ENCODE measurements at places on chromosomes 12 and 14.

DNA sequence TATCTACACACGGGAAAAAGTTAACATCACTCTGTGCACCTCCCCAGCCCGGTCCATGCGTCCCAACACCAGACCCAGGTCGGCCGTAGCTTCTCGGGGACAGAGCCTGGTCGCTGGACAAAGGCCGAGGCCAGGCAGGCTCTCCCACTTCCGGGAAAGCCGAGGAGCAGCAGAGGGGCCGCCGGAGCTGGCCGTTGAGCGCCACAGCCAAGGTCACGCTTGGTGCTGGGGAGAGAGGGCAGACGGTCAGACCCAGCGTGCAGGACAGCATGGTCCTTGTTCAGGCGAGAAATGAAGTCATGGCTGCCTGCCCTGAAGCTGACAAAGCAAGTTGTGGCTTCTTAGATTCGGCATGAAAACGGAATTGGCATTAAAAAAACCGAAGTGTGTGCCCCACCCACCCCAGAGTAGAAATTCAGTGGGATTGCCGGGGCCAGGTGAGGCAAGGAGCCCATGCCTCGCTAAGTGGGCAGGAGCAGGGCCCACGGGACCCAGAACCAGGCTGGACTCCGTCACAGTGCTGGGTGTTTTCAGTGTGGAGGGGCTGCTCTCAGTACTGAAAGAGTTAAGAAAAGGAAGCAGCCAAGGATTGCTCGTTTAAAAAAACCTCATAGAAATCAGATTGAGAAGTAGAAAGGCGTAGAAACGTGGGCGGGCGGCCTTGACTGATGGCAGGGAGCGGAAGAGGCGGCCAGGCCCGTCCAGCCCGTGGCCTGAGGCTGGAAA, 4.3 kb downstream of the ARL6IP4 start:
- no peak for DNase-seq

GRCh38 chr12:58233886-58234285, 292.5 kb downstream of the ATP23 start:
- DNase-seq: no peak

DNA sequence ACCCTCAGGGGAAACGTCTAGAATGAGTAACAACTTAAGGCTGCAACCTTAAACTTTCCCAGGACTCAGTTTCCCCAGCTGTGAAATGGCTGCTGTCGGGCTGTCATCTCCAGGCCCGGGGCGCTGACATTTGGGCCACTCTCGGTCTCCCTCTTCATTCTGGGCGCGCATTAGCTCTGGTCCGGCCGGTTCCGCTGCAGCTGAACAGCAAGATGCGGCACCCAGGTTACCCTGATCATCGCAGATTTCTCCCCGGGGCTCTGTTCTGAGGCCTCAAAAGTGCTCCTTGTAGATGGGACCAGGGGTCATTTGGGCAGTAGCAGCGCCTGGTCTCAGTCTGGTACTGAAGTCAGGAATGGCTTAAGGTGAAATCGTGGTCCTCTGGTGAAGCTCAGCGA, 890 bp upstream of the BCL7A start:
- DNase-seq: no peak

- DNase-seq: no peak
These were observed 28.4 kb downstream of the GSG1 start for GRCh38 chr12:13075118-13075480.

- no peak for DNase-seq
These were observed 432.2 kb upstream of the ATXN7L3B start for GRCh38 chr12:74105434-74105833.

Data from germinal center (tissue), 1 donor.